ENCODE measurements at places on chromosomes 1 and 21.
A peak's percentile ranks its signal among the peaks of the same experiment; 100 is the strongest.

DNA sequence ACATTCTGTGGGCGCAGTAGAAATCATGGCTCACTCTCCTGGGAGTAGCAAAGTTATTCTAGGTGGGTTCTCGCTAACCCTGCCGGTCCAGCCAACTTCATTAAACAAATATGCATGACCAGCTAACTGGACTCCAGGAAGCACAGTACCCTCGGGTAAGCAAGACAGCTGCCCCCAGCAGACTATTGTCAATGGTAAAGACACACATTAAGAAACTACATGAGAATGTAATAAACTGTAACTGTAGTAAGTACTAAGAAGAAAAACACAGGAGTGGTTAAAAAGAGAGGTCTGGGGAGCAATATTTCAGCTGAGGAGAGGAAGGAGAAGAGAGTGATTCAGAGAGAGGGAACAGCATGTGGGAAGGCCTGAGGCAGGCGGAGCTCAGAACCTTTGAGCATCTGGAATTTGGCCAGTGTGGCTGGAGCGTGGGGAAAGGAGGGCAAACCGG, 7.4 kb downstream of the SLC2A5 start:
- DNase-seq: no peak

GRCh38 chr1:225877580-225877979, 4.6 kb downstream of the TMEM63A start:
- peak; percentile 21 for DNase-seq

- no peak for DNase-seq
Measured at GRCh38 chr1:61427510-61427909, 297.4 kb downstream of the TM2D1 start.

DNA sequence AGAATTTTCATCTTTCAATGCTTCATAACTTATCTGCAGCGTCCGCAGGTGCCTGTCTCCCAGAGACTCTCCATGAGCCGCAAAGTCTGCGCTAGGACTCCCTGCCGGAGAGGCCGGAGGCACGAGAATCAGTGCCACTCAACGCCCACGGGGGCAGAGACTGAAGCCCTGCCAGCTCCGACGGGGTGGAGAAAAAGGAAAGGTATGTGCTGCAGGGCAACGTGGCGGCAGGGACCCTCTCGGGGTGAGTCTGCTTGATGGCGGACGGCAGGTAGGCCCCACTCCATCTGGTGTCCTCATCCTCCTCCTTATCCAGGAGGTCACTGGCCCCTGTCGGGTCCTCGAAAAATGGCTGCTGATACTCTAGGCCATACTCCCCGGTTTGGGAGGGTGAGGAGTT, 21.9 kb upstream of the MRPS14 start:
- DNase-seq: no peak

- DNase-seq: no peak
Measured at GRCh38 chr1:203185061-203185461, 1.4 kb downstream of the CHI3L1 start.

GRCh38 chr1:27614043-27614624, 10.2 kb upstream of the AHDC1 start:
- DNase-seq: no peak

GRCh38 chr1:183110326-183110880, 75.7 kb upstream of the LAMC2 start:
- no peak for DNase-seq

DNA sequence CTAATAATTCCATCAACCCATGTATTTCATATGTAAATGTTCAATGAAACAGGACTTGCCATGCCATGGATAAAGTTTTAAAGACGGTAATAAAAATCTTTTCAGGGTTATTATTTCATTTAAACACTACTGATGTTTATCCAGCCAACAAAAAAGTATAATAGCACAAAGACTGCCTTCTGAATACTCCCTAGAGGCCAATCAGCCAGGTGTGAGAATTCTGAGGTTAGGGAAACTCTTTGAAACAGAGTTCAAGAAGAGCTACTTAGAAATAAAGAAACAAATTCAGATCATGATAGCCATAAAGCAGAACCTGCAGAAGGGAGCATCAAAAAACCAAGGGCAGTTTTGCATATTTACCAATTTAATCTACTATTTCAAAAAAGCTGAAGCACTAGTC, 48.7 kb downstream of the AKT3 start:
- DNase-seq: no peak

DNA sequence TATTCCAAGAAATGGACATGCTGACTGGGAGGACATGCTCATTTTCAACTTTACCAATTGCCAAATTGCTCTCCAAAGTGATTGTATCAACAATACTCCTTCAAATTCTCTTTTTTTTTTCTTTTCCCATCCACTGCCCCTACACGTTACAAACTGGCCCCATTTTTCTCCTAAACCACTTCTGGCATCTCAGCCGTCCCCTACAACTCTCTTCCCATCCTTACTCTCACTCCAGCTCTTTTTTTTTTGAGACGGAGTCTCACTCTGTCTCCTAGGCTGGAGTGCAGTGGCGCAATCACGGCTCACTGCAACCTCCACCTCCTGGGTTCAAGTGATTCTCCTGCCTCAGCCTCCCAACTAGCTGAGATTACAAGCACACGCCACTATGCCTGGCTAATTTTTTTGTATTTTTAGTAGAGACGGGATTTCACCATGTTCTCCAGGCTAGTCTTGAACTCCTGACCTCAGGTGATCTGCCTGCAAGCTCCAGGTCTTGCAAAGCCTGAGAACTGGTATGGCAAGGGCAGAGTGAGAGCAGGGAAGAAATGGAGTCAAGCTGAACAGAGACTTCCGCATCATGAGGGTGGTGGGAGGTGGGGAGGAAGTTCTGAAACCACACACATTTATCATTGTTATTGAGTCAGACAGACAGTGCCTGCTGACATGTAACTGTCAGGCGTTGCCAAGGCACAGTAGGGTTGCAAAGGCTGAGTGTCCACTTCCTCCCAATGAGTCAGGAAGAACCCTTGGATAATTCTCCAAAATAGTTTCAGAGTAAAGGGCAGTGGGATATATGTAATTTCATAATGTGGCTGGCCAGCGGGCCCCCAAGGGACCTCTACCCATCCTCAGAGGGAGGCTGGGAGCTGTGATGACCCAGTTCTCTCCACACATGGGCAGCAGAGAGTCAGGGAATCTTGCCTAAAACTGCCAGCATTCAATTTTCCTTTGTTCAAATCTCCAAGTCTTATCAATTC, 17.4 kb downstream of the CELA3A start:
- no peak for DNase-seq

GRCh38 chr1:173300061-173301044, 93.2 kb upstream of the TNFSF4 start:
- no peak for DNase-seq

DNA sequence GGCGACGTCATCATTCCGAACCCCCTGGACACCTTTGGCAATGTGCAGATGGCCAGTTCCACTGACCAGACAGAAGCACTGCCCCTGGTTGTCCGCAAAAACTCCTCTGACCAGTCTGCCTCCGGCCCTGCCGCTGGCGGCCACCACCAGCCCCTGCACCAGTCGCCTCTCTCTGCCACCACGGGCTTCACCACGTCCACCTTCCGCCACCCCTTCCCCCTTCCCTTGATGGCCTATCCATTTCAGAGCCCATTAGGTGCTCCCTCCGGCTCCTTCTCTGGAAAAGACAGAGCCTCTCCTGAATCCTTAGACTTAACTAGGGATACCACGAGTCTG, 10.0 kb downstream of the PROX1 start:
- DNase-seq: no peak

- no peak for DNase-seq
Measured at GRCh38 chr1:180194048-180194425, 36.0 kb upstream of the LHX4 start.

- DNase-seq: peak; percentile 57
Measured at GRCh38 chr1:207883660-207884250, 27.2 kb downstream of the CD34 start.

GRCh38 chr1:151958959-151959358, 34.7 kb downstream of the S100A10 start:
- no peak for DNase-seq

GRCh38 chr1:224141693-224142092, 27.8 kb downstream of the FBXO28 start:
- DNase-seq: no peak

- no peak for DNase-seq
Measured at GRCh38 chr21:45236481-45236880, 51.2 kb downstream of the POFUT2 start.

GRCh38 chr1:115199416-115200132, 110.3 kb upstream of the TSPAN2 start:
- DNase-seq: no peak

DNA sequence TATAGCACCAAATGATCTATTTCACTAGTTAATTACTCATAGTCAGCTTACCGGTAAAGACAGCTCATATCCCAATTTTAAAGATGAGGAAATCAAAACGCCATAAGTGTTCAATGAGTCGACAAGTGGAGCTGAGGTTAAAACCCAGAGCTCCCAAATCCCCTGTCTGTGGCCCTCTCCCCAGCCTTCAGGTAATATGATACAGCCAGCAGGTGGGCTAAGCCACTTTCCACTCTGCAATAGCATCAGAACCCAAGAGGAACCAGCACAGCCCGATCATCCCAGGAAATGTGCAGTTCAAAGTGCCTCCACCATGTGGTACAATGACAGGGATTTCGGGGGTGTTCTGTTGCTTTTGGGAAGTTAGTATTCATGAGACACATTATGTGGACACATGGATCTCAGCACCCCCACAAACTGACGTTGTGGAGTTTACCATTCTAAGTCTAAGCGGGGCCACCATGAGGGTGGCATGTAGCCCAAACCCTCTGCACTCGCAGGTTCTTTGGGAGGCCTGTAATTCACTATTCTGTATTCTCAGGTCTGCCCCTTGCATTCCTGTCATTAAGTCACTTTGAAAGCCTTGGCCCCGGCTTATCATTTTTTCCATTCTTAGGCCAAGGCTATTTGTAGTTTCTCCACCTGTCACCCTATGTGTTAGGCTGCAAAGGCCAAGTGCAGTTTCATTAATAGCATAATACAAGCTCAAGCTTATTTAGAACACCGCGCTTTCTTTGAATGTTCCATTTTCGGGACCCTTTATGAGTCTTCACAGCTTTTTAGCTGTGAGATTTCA, 26.3 kb upstream of the ACTN2 start:
- no peak for DNase-seq

DNA sequence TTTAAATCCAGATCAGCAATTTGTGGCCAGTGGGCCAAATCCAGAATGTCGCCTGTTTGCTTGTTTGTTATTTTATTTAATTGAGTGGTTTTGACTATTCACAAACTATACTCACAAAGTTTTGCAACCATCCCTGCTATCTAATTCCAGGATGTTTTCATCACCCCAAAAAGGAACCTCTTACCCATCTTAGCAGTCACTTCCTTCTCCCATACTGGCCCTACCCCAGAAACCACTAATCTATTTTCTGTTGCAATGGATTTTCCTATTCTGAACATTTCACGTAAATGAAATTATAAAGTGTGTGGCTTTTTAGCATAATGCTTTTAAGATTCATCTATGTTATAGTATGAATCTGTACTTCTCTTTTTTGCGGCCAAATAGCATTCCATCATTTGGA, 41.3 kb downstream of the WDTC1 start:
- no peak for DNase-seq

- no peak for DNase-seq
Measured at GRCh38 chr21:44865561-44866280, 7.8 kb downstream of the PTTG1IP start.

DNA sequence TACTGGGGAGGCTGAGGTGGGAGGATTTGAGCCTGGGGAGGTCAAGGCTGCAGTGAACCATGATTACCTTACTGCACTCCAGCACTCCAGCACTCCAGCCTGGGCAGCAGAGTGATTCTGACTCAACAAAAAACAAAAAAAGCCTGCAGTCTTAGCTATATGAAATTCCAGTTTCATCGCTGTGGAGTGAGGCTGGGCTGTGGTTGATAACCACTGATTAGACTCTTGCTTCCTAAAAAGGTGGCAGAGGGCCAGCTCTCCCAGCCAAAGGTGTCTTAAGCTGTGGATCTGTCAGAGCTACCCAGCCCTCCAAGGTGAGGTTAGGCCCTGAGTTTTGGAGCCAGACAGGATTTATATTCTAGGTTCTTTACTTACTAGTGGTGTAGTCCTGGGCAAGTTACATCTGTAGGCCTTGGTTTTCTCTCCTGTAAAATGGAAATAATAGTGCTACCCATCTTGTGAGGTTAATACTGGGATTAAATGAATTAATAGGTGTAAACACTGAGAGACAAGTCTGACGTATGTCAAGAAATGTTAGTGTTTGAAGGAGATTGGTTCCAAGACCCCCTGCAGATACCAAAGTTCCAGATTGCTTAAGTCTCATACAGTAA, 35.9 kb downstream of the TMCC2 start:
- DNase-seq: no peak

- no peak for DNase-seq
Measured at GRCh38 chr1:71054791-71055190, 7.2 kb upstream of the PTGER3 start.

DNA sequence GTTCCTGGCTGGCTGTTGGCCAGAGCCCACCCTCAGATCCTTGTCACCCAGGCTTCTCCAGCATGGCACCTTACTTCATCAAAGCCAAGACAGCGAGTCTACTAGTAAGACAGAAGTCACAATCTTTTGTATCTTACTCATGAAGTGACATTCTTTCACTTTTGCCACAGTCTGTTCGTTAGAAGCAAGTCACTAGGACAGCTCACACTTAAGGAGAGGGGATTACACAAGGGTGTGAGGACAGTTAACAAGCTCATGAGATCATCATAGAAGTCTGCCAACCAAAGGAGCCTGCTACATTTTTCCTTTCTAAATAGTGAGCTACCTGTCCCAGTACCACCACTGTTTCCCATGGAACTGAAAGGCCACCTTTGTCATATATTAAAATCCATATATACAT, 61.5 kb downstream of the PACC1 start:
- DNase-seq: no peak

DNA sequence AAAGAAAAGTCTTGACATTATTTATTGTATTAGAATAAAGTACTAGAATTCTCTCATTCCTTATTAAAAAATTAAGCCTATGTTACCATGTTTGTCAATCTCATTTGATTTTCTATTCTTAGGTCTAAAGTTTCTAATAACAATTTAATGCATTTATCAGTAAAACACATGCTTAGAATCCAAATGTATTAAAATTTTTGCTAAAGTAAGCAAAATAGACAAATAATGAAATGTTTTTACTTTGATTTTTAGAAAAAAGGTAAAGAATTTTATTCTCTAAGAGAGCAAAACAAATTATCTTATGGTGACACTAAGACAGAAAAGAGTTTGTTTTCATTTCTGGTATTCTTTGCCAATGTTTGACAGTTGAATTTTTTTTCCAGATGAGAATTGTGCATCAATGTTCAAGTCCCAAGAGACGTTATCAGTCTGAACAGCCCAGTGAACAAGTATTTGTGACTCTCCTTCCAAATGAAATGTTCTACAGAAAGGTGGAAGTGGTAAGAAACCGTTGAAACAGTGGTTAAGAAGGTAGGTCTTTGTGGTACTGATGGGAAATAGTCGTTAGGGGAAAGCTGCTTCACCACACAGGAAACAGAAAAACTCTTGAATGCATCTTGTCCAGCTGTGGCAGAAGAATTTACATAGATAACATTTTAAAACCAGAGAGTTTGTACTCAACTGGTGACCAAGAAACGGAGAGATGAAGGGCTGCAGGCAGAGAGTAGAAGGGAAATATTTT, 402.5 kb downstream of the PTPRC start:
- DNase-seq: no peak

DNA sequence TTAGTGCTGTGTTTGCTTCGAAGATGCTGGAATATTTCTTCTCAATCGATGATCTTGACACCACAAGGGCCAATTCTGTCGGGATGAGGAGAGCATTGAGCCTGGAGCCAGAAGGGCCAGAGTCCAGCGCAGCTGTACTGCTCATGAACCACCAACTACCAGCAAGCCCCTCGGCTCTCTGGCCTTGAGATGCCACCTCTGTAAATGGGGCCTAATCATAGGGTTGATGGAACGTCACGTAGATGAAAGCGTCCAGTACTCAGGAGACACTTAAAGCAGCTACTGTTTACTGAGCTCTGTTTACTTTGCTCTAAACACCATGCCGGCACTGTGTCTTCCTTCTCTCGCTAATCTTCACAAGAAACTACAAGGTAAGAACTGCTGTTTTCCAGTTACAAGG, 26.3 kb downstream of the CCDC185 start:
- no peak for DNase-seq
